Esophagus squamous epithelium (tissue), 5 donors: ENCODE measurements at places on chromosomes 3 and 15. TPM values are rescaled to one million over a fixed set of nuclear protein-coding genes. Genes with fewer than 3 reads are reported as not detected.

KLHL6 gene
- total RNA-seq: 1.8 TPM

SETD2 gene
- 33.0 TPM for total RNA-seq

PLSCR4 gene
- total RNA-seq: 18.6 TPM

NUP210 gene
- total RNA-seq: 9.0 TPM

PYDC2 gene
- not detected for total RNA-seq

ISL2 gene
- total RNA-seq: not detected
